ENCODE measurements at places on chromosomes 4 and X. TPM values are rescaled to one million over a fixed set of nuclear protein-coding genes. Genes with fewer than 3 reads are reported as not detected.

- no peak overlapping the region for H3K4me3 ChIP-seq
- H3K27me3 ChIP-seq = no peaks in the 10 kb centered on the region
- H3K36me3 ChIP-seq = no peaks in the 10 kb centered on the region
Measured at GRCh38 chr4:155009288-155009687, 199.1 kb upstream of the NPY2R start.

- H3K27ac ChIP-seq = no peak overlapping the region
- H3K4me3 ChIP-seq = no peak overlapping the region
- no peaks in the 10 kb centered on the region for H3K36me3 ChIP-seq
Measured at GRCh38 chr4:102553982-102554381, 52.8 kb downstream of the NFKB1 start.

DNA sequence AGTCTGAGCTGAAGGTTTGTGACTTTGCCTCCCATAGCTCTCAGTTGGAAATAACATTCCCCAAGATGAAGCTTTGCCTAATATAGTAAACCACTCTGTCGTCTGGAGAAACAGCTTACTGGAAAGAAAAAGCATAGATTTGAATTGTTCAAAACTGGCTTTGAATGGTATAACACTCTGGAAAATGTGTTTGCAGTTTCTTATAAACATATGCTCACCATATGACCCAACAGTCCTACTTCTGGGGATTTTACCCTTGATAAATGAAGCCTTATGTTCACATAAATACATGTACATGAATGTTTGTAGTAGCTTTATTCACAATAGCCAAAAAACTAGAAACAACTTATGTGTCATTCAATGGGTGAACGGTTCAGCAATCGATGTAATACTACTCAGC lies 10.2 kb downstream of the VEGFD start:
- H3K27ac ChIP-seq = no peak overlapping the region
- H3K4me1 ChIP-seq = no peaks in the 10 kb centered on the region
- no peaks in the 10 kb centered on the region for H3K36me3 ChIP-seq
- no peak overlapping the region for H3K4me3 ChIP-seq
- DNase-seq = peak; percentile 59
- H3K27me3 ChIP-seq = no peaks in the 10 kb centered on the region

DNA sequence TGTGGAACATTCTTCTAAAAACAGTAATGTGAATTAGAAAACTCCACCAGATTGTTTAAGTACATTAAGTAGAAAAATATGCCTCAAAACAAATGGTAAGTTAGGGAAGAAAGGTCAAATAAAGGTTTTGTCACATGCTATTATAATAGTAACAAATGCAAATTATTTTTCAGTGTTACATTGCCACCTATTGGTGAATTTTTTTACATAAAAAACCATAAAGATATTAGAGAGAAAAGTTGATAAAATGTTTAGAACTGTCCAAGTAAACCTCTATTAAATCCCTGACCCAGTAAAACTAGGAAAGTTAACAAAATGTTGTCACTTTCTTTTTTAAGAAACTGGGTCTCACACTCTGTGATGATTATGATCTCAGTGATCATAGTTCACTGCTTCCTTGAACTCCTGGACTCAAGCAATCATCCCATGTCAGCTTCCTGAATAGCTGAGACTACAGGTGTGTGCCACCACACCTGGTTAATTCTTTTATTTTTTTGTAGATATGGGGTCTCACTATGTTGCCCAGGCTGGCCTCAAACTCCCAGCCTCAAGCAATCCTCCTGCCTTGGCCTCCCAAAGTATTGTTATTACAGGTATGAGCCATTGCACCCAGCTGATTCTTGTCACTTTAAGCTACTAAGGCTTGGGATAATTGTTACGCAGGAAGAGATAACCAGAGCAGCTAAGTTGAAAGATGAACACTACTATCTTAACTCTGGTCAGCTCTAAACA lies 157.6 kb downstream of the ATRX start:
- H3K36me3 ChIP-seq = no peaks in the 10 kb centered on the region
- peak; percentile 16 for DNase-seq
- no peaks in the 10 kb centered on the region for H3K27me3 ChIP-seq
- no peak overlapping the region for H3K4me3 ChIP-seq
- H3K4me1 ChIP-seq = no peaks in the 10 kb centered on the region

GRCh38 chr4:22430626-22431025 lies 85.2 kb downstream of the ADGRA3 start:
- DNase-seq = no peak
- no peak overlapping the region for H3K27ac ChIP-seq
- H3K36me3 ChIP-seq = no peaks in the 10 kb centered on the region
- H3K4me1 ChIP-seq = no peaks in the 10 kb centered on the region
- H3K27me3 ChIP-seq = no peaks in the 10 kb centered on the region

GRCh38 chr4:79516114-79516513 lies 108.1 kb upstream of the GK2 start:
- DNase-seq = no peak
- H3K27me3 ChIP-seq = no peaks in the 10 kb centered on the region
- H3K4me3 ChIP-seq = no peak overlapping the region
- H3K36me3 ChIP-seq = no peaks in the 10 kb centered on the region
- H3K27ac ChIP-seq = no peak overlapping the region
- no peaks in the 10 kb centered on the region for H3K4me1 ChIP-seq

- no peak overlapping the region for H3K4me3 ChIP-seq
- no peak for DNase-seq
- no peaks in the 10 kb centered on the region for H3K27me3 ChIP-seq
Measured at GRCh38 chr4:54840430-54840829, 182.7 kb downstream of the KIT start.

DNA sequence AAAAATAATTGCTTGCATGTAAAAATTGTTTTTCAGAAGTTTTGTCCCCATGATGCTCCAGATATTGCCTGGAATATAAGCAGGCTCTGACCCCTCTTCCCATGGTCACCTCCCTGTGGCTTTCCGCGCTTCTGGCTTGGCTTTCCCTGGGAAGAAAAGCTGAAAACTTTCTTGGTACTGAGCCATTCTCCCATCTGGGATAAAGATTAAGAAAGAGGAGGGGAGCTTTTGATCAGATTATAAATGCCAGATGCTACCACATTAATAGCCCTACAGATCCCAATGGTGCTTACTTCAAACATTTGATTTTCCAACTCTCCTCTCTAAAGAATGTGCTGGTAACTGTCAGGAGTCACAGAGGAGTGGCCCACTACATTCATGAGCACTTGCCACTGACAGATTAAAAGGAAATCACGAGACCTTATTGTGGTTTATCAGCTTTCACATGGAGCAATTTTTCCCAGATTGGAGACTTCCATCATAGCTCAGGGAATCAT lies 54.4 kb upstream of the GAB1 start:
- no peak overlapping the region for H3K4me3 ChIP-seq
- H3K4me1 ChIP-seq = peaks cover 8% of the 10 kb centered on the region
- no peaks in the 10 kb centered on the region for H3K27me3 ChIP-seq
- H3K36me3 ChIP-seq = no peaks in the 10 kb centered on the region

DNA sequence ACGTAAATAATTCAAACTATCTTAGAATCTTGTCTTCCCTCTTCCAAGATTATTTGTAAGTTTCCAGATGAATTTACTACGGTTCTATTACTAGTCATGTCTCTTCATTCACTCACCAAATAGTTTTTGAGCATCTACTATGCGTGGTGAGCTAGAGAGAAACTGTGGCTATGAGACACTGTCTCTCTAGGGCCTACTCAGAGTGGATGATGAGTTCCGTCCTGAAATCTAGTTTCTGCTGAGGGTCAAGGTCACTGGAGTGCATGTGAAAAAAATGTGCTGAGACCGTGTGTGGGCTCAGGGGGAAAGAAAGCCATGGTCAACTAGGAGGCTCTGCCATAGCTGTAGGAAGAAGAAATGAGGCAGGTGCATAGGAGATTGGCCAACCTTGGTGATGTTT lies 320.2 kb upstream of the GATB start:
- H3K4me1 ChIP-seq = no peaks in the 10 kb centered on the region
- H3K4me3 ChIP-seq = no peak overlapping the region
- no peak for DNase-seq
- H3K27me3 ChIP-seq = peaks cover 2% of the 10 kb centered on the region

DNA sequence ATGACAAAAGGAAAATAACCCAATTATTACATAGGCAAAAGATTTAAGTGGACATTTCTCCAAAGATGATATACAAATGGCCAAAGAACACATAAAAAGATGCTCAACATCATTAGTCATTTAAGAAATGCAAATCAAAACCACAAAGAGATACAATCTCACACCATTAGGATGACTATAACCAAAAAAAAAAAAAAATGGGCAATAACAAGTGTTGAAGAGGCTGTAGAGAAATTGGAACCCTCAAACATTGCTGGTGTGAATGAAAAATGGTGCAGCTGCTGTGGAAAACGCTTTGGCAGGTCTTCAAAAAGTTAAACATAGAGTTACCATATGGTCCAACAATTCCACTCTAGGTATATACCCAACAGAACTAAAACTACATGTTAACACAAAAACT lies 5.6 kb upstream of the PRDX4 start:
- H3K4me1 ChIP-seq = no peaks in the 10 kb centered on the region
- H3K27me3 ChIP-seq = no peaks in the 10 kb centered on the region
- H3K27ac ChIP-seq = no peak overlapping the region
- DNase-seq = peak; percentile 67
- H3K36me3 ChIP-seq = no peaks in the 10 kb centered on the region

DNA sequence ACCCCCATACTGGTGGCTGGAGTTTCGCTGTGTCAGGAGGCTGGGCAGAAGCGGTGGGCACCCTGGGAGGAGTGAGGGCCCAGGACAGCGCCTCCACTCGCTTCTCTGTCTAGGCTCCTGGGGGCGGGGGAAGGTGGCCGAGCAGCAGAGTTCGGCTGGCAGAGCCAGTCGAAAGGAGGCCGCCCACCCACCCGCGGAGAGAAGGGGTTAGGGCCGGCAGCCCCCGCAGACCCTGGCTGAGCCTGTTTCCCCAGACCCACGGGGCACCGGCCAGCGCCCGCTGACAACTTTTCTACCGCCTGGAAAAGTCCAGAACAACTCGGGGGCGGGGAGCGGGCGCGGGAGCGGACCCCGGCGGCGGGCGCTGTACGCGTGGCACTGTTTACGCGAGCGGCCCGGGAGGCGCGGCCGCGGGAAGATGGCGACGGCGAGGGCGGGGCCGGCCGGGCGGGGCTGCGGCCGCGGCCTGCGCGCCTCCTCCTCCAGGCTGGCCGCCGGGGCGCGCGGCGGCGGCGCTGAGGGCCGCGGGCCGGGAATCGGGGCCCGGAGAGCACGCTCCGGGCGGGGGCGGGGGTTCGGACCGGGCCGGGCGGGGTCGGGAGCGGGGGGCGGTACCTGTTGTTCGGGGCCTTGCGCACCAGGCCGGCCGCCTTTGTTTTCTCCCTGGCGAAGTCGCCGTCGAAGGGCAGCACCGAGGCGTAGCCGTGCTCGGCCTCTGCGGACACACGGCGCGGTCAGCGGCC lies 628 bp downstream of the MXD4 start:
- peak overlapping the region; percentile 71 for H3K27ac ChIP-seq
- peaks cover 17% of the 10 kb centered on the region for H3K4me1 ChIP-seq
- DNase-seq = peak; percentile 49
- peak overlapping the region; percentile 79 for H3K4me3 ChIP-seq
- H3K36me3 ChIP-seq = peaks cover 2% of the 10 kb centered on the region

CPE gene
- total RNA-seq = 51.7 TPM

THAP9 gene
- total RNA-seq = 5.6 TPM

SYTL5 gene
- 1.5 TPM for total RNA-seq

Measured in fibroblast of lung (primary cell).